ENCODE measurements at places on chromosomes 5 and 9. TPM values are rescaled to one million over a fixed set of nuclear protein-coding genes. Genes with fewer than 3 reads are reported as not detected.
A peak's percentile ranks its signal among the peaks of the same experiment; 100 is the strongest.

GRCh38 chr5:95619096-95619495 is 791 bp upstream of the GPR150 start:
- no peak for DNase-seq

DNA sequence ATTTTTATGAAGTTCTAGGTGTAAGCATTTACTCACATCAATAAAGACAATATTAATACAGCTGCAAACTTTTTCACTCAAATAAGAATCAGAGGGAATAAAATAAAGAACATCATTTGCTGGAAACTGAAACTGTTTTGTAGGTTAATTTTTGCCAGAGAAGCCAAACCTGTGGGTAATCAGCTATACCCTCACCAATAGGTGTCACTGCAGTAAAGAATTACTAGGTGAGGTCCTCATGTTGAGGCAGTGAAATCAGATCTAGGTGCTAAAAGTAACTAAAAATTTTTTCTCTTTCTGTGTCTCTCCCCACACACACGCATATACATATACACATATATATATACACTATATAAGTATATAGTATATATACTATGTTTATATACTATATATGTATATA is 1016.3 kb upstream of the SEMA6A start:
- DNase-seq: no peak

DNA sequence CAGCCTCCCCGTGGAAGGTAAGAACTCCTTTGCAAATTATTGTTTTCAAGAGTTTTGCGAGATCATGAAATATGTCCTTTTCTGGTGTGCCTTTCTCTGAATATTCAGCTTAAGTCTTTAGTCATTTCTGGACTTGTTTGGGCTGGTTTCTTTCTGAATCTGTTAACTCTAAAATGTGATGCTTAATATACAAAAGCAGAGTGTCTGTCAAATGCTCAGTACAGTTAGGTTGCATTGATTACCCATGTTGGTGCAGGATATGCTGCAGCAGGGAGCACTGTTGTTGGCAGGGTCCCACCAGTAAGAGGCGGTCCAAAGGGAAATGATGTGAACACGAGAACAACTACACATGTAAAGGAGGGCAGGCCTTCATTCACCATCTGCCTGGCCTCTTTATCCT is 47.7 kb downstream of the SPTAN1 start:
- no peak for DNase-seq

GRCh38 chr5:180643191-180643851 is 6.1 kb downstream of the FLT4 start:
- no peak for DNase-seq

- no peak for DNase-seq
Measured at GRCh38 chr9:133729617-133730281, 8.4 kb downstream of the SARDH start.

The POLE3 gene
- 28.7 TPM for total RNA-seq

DNA sequence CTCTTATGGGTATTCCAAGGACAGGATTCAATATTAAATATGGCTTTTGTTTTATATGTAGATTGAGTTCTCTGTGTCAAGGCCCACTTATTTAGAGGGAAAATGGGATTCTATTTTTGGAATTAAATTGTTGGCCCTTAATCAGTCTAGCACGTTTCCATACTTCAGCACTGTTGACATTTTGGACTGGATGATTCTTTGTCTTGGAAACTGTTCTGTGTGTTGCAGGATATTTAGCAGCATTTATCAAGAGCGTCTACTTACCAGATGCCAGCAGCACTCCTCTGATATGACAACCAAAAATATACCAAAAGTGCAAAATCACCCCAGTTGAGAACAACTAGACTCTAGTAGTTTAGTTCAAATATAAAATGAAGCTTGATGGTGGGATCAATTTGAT is 1027.0 kb upstream of the COX7C start:
- DNase-seq: no peak

DNA sequence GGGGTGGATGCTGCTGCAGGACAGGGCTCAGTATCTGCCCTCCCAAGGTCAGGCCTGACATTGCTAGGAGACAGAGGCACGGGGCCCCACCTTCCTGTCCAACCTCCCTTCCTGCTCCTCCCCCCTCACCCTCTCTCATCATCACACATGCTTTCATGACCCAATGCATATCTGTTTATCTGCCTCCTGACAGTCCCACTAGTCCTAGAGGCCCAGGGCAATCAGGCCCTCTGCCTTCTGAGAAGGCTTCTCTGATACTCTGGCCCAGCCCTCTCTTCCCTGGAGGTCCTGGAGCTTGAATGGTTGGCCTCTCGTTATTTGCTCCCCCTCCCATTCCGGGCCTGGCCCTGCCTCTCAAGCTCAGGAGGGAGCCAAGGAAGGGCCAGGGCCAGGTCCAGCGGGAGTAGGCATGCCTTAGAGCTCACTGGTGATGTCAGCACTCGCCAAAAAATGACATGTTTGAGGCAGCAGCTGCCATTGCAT is 90.6 kb upstream of the SAP30L start:
- no peak for DNase-seq

DNA sequence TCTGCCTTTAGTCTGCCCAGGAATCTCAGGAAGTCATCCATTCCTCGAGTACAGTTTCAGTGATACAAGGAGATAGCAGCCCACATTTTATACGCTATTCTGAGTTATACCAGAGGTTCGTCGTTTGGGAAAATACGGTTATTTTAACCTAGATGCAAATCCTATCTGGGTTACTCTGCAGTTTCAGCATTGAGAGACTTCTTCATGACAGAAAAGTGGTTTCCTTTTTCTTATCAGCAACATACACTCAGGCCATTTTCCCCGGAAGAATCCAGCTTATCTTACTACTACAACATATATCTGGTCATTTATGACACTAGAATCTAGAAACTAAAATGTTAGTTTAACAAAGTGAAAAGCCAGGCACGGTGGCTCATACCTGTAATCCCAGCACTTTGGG is 83.4 kb upstream of the IQGAP2 start:
- DNase-seq: no peak

GRCh38 chr9:88957526-88957925 is 33.7 kb upstream of the S1PR3 start:
- DNase-seq: no peak

- no peak for DNase-seq
Measured at GRCh38 chr9:133993635-133994253, 1.6 kb upstream of the VAV2 start.

The NADK2 gene
- 27.0 TPM for total RNA-seq

- no peak for DNase-seq
Measured at GRCh38 chr9:126521089-126521488, 92.6 kb upstream of the LMX1B start.

The NR2F1 gene
- total RNA-seq: 2.1 TPM

DNA sequence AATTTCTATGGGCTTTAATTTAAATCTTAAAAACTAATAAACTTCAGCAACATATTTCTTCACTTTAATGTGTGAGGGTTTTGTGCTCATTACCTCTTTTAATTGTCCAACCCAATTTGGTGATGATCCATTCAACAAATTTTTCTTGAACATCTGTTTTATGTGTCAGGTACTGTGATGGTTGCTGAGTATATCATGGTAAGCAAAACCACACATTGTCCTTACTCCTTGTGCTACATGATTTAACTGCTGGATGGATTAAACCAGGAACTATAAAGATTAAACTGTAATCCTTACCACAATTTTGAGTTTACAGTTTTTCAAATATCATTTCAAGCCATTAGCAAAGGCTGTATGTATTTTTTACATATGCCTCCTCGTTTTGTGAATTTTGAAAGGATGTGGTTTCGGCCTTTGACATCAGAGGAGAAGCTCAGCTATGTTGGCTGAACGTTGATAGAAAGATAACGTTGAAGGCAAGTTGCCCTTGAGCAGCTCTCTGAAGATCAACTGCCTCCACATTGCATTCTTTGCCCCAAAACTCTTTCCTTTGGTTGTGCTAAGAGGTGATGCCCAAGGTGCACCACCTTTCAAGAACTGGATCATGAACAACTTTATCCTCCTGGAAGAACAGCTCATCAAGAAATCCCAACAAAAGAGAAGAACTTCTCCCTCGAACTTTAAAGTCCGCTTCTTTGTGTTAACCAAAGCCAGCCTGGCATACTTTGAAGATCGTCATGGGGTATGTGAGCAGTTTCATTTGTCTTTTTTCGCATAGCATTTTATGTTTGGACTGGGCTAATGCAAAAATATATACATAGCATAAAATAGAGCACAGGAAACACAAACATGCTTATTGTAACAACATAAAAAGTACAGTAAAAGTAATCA is at the start of gene ITK:
Gene ITK, plus strand, starts transcription at position 467 of the 891 bp plus-strand sequence. Its CDS starts 138 bp downstream, at position 605.
- DNase-seq: no peak

GRCh38 chr5:78779262-78779661 is 130.7 kb upstream of the LHFPL2 start:
- no peak for DNase-seq

The NEUROG1 gene
- total RNA-seq: not detected

- no peak for DNase-seq
Measured at GRCh38 chr5:113379936-113380806, 54.6 kb downstream of the TSSK1B start.

DNA sequence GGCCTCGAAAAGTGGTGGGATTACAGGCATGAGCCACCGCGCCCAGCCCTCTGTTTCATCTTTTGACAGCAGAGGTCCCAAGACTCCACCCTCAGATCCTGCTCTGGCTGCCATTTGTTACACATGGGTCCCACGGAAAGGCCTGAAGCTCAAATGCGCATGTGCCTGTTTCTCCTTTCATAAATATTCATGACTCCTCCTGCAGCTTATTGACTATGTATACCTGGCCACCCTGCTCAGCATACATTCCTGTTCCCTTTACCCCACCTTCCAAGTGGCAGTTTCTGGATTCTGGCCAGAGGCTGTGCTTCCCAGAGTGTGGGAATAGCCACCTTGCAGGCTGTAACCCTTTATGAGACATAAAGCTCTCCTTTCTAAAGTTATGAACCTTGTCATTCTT is 46.5 kb downstream of the AUH start:
- no peak for DNase-seq

- DNase-seq: no peak
Measured at GRCh38 chr5:126695091-126695490, 81.8 kb upstream of the LMNB1 start.

- no peak for DNase-seq
Measured at GRCh38 chr5:71582945-71583584, 4.1 kb upstream of the MCCC2 start.

GRCh38 chr5:2391021-2391420 is 360.5 kb downstream of the IRX2 start:
- DNase-seq: no peak

- DNase-seq: peak; percentile 79
Measured at GRCh38 chr5:72107131-72107900, at the start of gene MAP1B. Gene MAP1B (plus strand): TSS chr5:72107475. CDS start chr5:72107532, 57 bp downstream.

The DIMT1 gene
- 23.2 TPM for total RNA-seq

DNA sequence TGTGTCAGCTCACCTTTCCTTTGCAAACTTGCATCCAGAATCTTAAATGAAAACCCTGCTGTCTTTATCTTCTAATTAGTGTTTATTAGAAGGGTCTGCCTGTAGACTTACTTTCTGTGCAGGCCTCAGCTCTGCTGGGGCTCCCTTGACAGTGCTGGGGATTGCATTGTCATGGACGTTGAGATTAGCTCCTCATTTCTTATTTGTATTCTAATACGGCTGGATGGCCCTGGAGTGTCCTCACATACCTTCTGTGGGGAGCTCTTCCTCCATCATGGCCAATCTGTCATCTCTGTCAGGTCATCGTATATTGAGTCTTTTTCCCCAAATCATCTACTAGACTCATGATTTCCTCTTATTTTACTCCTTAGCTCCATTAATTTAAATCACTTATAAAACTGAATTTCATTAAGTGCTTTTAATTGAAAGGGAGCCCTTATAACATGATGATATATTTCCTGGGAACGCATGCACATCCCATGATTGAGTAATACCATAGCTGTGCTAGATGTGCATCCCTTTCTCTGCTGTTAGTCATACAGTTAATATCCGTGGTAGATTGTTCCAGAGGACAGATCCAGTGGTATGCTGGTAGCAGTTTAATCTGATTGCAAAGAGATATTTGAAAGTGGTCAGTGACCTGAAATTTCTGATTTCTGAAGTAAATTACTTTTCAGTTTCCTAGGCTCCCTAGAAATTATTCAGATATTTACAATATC is 61.6 kb downstream of the ICE1 start:
- no peak for DNase-seq

The CCDC192 gene
- total RNA-seq: 0.26 TPM

GRCh38 chr9:83466877-83467276 is 71.3 kb downstream of the FRMD3 start:
- no peak for DNase-seq

The PTPRD gene
- total RNA-seq: 47.8 TPM

The FCN2 gene
- total RNA-seq: not detected

- DNase-seq: no peak
Measured at GRCh38 chr5:9226016-9226536, 319.8 kb downstream of the SEMA5A start.

- DNase-seq: no peak
Measured at GRCh38 chr5:116466727-116467464, 107.7 kb downstream of the SEMA6A start.

The PRUNE2 gene
- total RNA-seq: 6.7 TPM

The ADGRD2 gene
- total RNA-seq: not detected

The SLC46A2 gene
- total RNA-seq: not detected

DNA sequence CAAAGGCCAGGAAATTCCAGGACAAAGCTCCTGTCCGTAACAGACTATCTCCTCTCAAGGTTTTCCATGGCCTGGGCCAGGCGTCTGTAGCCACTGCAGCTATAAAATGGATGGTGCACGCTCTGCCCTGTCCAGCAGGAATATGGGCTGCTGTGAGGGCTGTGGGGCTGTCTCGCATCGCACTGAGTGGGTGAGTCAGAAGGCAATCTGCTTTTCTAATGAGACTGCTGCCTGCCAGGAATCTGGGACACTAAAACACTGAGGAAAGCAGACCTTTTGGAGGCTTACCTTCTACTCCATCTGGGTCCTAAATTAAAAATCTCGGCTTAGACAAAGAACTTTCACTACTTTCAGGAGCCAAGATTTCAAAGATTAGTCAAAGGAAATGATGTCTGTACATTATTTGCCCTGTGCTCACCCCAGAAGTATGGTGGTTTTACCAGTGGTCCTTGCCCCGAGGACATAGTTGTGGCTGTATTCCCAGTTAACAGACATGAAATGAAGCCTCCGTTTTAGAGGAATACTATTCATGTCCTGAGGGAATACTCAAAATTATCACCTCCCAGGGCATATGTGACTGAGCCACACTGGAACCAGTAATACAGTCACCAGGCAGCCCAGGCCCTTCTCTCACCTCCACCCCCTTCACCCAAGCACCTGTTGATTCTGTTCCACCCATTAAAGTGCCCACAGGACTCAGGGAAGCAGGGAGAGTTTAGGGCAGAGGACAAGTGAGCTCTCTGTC is 56.4 kb downstream of the PFDN1 start:
- DNase-seq: no peak

The F2R gene
- 342 TPM for total RNA-seq

DNA sequence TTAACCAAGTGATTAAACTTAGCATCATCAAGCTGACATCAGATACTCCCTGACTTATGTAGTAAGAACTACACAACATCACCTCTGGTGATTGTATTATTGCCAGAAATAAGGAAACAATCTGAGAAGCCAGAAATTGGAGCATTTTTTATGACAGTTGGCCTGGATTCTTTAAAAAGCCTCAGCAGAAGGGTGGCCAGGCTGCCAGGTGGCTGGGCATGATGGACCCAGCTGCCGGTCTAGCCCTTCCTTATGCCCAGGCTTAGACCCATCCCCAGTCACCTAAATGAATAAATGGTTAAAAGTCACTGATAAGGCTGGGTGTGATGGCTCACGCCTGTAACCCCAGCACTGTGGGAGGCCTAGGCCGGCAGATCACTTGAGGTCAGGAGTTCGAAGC is 12.8 kb downstream of the OR1K1 start:
- no peak for DNase-seq

The SAXO1 gene
- not detected for total RNA-seq
